NCI-H1694 treated with DMSO at 0.1 percent for 48 hours (cell line): ENCODE measurements at places on chromosomes 13 and 19.

GRCh38 chr19:3338541-3339181 lies 27.7 kb upstream of the NFIC start:
- no peak for DNase-seq

- peak; percentile 34 for DNase-seq
Measured at GRCh38 chr19:38773469-38774177, at the start of gene LGALS7. TSS of gene LGALS7 (minus strand) at chr19:38773517. CDS start at chr19:38773492, 25 bp downstream.

- no peak for DNase-seq
Measured at GRCh38 chr13:73011751-73012150, 47.1 kb upstream of the KLF5 start.

DNA sequence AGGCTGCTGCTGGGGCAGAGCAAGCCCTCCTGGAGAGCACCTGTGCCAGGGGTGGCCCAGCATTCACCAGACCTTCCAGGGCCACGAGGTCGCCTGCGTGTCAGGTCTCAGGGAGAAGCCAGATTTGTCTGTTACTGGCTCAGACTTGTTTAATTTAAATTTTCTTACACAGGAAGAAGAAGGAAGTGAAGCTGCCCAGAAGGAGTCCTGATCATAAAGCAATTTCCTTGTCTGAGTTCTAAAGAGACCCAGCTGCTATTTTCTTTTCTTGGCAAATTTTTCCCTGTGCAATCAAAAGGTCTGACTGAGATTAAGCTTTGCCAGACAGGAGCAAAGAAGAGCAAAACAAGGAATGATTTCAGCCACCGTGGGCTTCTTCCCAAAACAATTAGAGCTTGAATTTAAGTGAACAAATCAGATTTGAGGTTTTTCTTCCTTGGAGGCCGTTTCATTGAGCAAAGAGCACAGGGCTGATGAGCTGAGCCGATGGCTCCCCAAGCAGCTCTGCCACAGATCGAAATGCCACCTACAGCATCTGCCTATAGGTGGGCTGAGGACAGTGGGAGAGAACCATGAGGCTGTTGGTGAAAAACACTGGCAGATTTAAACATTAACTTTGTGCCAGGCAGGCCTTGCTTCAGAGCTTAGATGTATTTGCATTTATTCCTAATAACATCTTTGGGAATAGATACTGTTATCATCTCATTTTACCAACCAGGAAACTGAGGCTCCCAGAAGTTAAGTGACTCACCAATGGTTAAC lies 40.1 kb downstream of the HSPH1 start:
- no peak for DNase-seq

DNA sequence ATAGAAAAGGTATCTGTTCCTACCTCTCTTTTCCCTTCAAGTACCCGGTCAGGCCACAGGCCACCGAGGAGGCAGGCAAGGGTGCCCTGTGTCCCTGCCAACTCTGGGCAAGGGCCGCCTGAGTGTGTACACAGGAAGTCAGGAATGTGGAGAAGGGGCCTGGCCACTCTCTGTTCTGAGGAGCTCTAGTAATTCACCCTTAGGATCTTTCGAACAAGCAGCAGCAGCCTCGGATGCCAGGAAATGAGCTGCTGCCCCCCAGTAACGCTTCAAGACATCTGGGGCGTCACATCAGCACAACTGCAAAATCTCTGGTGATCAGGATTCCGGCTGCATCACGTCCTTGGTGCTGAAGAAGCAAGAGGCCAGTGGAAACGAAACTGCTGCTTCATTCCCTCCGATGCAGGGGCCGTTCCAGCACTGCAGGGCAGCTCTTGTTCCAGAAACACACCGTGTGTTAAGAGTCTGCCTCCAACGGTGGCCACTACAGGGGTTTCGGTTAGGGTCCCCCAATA lies 2.0 kb downstream of the RAB20 start:
- DNase-seq, result no peak

DNA sequence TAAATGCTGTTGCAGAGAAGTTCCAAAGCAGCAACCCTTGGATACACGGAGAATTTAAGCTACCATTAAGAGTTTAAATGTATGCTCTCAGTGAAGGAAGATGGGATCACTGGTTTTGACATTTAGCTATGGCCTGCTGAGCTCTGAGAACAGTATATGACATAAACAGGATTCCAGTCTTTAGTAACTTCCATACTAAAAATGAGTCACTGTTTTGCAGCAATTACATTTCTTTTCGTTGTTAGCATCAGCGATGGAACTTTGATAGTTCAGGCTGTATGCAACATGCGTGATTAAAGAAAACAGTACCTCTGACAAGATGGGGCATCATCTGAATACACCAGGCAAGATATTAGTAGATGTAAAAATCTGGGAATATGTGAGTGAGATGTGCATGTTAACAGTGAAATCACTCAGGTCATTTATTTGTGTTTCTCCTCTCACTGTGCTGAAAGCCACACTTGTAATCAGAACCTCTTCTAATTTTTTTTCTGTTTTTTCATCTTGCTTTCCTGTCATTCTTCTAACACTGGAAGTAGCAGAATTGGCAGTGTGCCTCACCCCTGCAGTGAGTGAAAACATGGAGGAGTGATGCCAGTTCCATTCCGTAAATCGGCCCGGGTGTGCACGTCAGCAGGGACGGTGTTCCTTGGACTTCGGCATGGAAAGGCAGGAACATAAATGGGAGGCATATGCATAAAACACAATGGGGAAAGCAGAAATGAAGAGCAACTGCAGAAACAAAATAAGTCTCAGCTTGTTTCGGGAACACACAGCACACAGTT lies 361.5 kb downstream of the OXGR1 start:
- no peak for DNase-seq
